ENCODE measurements at places on chromosomes 6 and 20.

- no peak for DNase-seq
These were observed 8.6 kb downstream of the SRC start for GRCh38 chr20:37354210-37355195.

DNA sequence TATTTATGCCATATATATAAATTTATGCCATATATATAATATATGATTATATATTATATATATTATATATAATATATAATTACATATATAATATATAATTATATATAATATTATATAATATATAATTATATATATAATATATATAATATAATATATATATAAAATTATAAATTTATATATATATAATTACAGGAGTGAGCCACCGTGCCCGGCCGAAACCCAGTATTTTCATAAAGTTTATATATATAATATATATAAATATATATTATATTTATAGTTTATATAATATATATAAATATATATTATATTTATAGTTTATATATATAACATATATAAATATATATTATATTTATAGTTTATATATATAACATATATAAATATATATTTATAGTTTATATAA is 31.6 kb downstream of the NKX2-4 start:
- DNase-seq = no peak

DNA sequence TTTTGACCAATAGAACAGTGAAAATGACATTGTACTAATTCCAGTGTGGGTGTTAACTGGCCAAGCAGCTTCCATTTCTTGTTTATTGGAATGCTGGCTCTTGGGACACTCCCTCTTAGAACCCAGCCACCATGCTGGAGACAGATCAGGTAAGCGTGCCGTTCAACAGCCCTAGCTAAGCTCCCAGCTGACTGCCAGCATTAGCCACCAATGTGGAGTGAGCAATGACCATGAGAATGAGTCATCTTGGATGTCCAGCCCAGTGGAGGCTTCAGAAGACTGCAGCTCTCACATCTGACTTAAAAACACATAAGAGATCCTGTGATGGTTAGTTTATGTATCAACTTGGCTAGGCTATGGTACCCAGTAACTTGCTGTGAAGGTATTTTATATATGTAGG is 3.0 kb upstream of the LINC00237 start:
- DNase-seq = no peak

DNA sequence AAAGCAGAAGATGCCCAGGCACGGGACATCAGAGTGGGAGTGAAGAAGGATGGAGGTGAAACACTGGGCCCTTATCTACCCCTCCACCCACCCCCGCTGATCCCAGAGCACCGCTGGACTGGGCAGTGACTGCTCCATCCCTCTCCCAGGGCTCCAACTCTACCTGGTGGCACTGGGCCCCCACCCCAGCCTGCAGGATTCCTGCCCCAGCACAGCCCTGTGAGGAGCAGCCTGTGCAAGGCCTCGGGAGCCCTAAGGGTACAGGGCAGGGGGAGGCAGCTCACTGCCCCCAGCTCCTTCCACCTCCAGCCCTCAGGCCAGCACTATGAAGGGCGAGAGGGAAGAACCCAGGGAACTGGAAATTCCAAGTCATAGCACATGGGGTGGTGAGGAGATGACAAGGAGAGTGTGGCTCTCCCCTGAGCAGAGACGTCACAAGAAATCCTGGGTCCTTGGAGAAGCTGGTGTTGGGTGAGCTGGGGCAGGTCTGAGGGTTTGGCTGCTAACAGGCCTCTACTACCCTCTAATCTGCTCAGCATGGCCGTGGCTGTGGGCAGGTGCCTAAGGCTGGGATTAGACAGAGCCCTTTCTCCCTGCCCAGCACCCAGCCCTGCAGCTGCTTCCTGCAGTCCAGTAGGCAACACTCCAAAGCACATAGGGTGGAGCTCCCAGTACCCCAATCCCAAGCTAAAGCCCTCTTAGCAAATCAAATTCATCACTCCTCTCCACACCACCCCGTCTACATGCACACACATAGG is 3.5 kb downstream of the CST3 start:
- DNase-seq = no peak

DNA sequence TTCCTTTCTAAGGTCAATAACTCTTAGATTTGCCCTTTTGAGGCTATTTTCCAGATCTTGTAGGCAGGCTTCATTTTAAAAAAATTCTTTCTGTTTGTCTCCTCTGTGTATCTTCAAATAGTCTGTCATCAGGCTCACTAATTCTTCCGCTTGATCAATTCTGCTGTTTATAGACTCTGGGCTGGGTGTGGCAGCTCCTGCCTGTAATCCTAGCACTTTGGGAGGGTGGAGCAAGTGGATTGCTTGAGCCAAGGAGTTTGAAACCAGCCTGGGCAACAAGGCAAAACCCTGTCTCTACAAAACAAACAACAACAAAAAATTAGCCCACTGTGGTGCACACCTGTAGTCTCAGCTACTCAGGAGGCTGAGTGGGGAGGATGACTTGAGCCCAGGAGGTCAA is 40.0 kb upstream of the SCP2D1 start:
- no peak for DNase-seq

DNA sequence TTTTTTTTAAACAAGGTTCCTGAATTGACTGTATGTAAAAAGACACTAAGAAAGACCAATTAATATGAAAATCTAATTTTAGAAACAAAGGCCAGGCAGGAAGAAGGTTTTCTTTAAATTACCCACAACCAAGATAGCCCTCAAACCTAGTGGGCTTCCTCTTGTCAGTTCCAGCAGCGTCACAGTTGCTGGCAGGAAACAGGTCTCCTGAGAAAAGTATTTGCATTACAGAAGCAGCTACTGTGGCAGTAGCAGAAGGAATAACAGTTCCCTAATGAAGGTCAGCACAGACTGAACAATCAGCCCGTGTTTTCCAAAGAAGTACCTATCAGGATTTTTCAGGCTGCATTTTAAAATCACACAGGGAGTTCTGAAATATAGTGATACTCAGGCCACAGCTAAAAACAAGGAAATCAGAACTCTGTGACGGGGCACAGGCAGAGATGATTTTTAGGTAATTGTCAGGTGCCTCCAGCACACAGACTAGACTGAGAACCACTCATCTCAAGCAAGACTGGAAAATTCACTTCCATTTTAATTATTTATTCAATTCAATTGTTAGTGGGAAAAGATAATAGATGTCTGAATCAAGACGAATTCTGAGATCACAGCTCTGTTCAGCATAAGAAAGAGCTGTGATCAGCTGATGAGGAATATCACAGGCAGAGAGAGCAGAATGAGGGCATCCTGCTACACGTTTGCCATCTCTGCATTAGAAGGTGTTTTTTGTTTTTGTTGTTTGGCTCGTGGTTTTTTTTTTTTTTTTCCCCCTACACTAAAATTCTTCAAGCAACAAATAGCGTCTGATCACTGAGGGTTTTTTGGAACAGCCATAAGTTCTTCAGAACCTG is 230.5 kb upstream of the KHDRBS2 start:
- no peak for DNase-seq

DNA sequence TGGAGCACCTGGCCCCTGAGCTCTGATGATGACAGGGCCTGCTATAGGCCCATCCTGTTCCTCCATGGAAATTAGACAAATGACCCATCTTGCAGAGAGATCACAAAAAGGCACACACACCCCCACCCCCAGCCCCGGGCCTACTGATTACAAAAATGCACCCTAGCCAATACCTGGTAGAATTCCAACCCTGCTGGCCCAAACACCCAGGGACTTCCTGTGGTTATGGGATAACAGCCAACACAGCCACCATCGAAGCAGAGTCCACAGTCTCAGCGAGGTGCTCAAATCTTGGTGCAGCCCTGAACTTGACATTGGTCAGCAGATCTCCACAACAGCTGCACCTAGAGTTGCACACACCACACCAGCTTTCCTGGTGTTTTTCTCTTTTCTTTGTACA is 17.0 kb downstream of the NCR2 start:
- DNase-seq = no peak

GRCh38 chr20:46605181-46605580 is 46.1 kb downstream of the SLC13A3 start:
- no peak for DNase-seq

DNA sequence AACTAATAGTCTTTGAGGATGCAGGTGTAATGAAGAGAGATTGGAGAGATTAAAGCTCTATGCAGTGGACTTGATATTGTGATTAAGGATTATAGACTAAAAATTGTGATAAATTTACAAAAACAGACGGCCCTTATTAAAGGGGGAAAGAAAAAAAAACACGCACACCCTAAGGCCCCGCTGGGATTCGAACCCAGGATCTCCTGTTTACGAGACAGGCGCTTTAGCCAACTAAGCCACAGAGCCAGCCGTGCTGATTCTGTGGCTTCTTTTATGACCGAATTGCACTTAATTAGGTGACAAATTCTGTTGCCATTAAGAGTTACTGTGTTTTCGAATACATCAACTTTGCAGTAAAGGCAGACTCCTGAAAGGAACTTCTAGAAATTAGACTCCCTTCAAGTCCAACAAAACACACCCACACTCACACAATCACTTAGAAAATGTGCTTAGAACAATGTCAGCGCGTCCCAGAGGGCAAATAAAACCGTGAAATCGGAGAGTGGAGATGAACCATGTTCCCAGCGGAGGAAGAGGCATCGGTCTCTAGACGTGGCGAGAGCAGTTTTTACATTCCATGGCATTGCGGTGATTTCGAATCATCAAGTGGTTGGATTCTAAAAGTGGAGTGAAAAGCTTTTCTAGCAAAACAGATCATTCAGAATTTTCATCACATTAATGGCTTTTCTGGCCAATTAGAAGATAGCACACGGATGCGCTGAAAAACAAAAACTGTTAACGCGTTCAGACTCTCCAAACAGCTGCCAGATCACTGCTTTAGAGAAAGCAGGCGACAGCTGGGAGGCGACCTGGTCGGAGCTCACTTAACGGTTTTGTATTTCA is 122.6 kb downstream of the GPX5 start:
- DNase-seq = peak; percentile 81

DNA sequence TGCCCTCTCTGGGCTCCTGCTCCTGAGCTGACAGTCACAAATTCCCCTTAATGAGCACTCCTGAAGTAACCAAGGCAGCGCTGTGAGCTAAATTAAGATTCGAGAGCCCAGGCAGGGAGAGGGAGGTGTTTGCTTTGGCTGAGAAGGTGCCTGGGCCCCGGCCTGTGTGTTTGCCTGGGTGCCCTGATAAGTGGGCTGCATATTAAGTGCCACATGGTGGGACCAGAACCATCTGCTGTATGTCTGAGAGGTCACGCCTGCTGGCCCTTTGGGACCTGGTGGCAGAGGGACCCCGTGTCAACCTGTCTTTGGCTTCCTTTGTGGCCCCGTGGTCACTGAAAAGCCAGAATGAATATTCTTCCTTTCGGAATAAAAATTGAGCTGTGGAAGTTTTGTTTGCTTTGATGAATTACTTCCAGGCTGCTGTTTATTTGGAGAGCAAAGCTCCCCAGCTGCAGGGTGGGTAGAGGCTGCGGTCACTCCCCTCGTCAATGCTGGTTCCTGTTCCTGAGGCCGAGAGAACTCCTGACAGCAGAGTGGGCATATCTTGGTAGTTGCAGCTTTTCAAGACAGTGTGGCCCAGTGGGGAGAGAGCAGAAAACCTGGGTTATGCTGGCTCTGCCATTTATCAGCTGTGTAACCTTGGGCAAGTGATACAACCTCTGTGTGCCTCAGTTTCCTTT is 17.5 kb upstream of the KCNK16 start:
- no peak for DNase-seq

GRCh38 chr6:157551041-157551832 is 170.2 kb downstream of the ZDHHC14 start:
- no peak for DNase-seq

GRCh38 chr20:1882026-1882425 is 13.2 kb upstream of the SIRPA start:
- no peak for DNase-seq

DNA sequence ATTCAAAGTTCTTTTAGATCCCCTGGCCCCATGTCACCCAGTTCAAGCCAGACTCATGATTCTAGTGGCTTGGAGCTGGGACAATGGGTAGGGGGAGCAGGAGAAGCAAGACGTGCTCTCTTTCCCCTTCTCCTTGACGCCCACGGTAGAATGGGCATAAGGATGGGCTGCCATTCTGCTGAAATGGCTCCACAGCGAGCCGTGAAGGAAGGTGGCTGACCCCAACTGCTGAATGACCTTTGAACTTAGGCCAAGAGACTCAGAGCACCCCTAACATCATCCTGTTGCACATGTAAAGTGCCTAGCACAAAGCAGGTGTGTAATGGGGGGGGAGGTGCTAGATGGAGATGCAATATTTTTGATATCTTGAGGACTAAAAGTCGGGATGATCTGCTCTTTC is 15.8 kb upstream of the PTPN1 start:
- DNase-seq = no peak

GRCh38 chr6:50278663-50279062 is 228.9 kb upstream of the DEFB112 start:
- DNase-seq = no peak

- peak; percentile 77 for DNase-seq
These were observed 214.0 kb downstream of the CLIC5 start for GRCh38 chr6:45801471-45802289.

- DNase-seq = no peak
These were observed 46.6 kb downstream of the NOL4L start for GRCh38 chr20:32538526-32538939.

Data from activated CD4-positive, alpha-beta T cell treated with anti-CD3 and anti-CD28 coated beads, Interleukin-2, amount 50 U/mL, for 48 hours (primary cell).